Right hindlimb (tissue), 1 donor: ENCODE measurements at places on chromosomes 6 and 20.

DNA sequence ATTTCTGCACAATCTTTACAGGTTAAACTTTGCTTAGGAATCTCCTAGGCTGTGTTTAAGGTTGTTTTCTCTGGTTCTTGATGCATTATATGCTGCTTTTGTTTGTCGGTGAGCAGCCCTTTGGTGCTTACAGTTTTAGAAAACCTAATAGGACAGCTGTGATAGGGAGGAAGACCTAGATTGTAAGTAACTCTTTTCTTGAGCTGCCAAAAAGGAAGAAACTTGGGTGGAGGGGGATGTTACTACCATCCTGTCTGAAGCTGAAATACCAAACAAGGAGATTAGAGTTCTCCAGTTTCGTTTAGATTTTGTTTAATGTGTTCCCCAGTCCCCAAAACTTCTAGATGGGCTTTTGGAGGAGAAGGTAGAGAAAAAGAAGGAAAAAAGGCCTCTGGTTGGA is 72.0 kb downstream of the ANKS1A start:
- no peak for DNase-seq

DNA sequence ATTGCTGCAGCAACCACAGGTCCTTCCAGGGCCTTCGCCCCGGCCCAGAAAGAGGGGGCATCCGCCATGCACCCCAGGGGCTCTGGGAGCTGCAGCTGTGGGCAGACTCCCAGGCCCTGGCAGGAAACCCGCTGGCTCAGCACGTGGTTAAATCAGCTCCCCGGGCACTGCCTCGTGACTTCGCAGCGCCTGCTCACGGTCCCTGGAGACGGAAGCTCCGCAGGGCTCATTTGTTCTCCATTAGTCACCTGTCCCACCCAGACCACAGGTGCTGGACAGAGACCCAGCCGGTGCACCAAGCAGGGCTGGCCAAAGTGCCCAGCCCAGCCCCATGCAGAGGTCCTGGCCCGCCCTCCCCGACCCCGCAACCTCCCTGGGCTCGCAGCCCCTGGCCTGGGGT is 14.7 kb downstream of the KCNQ2 start:
- DNase-seq = no peak

DNA sequence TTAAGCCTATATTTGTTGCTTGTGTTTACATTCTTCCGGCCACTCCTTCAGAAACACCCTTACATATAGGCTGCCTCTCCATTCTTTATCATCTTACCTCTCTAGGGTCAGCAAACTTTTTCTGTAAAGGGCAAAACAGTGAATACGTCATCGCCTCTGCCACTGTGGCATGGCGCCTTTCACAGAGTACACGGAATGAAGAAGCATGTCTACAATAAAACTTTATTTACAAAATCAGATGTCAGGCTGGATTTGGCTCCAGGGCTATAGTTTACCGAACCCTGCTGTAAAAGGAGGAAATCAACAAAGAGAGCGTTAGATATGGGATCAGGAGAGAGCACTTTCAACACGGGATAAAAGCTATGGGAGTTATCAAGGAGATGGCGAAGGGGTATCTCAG is 9.3 kb upstream of the NCR2 start:
- DNase-seq = no peak

DNA sequence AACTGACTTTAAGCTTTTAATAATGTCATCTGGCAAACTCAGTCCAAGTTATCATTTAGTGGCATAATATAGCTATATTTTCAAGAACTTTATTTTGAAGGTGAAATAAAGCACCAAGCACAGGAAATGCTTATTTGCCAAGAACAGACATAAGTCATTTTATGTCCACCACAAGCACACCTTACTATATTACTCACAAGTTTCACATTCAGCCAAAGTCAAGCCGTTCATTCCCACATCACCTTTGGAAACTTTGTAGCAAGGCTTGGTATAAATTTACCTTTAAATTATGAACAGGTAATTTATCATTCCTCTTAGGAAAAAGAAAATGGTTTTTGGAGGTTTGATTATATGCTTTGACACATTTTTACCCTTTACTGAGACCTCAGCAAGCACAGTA is 236.8 kb upstream of the FKBP1C start:
- DNase-seq = no peak
